ENCODE measurements at places on chromosomes 3 and 15. TPM values are rescaled to one million over a fixed set of nuclear protein-coding genes. Genes with fewer than 3 reads are reported as not detected.
A peak's percentile ranks its signal among the peaks of the same experiment; 100 is the strongest.

SI gene
- not detected for total RNA-seq

EIF2B5 gene
- total RNA-seq = 43.1 TPM

CPN2 gene
- not detected for total RNA-seq

FRMD4B gene
- 6.0 TPM for total RNA-seq

CFAP44 gene
- total RNA-seq = not detected

MOBP gene
- total RNA-seq = not detected

CDHR4 gene
- not detected for total RNA-seq

FSIP1 gene
- total RNA-seq = not detected

CD96 gene
- not detected for total RNA-seq

DNA sequence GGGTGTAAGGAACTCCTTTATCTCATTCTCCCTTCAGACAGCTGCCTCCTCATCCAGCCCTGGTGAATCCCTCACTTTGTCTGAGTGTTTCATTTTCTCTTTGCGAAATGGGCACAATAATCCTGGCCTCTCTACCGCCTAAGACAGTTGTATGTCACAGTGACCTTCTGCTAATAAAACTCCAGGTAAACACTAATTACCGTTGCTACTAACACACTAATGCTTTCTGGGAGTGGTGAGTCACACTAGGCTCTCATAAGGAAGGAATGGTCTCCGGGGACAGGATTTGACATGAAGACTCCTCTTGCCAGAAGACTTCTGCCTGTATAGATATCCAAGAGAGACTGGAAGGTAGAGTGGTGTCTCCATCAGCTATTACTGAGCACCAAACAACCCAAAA is 71.7 kb upstream of the SNRK start:
- peak; percentile 40 for DNase-seq

GRCh38 chr3:120749843-120750242 is 7.3 kb downstream of the GTF2E1 start:
- no peak for DNase-seq

DNA sequence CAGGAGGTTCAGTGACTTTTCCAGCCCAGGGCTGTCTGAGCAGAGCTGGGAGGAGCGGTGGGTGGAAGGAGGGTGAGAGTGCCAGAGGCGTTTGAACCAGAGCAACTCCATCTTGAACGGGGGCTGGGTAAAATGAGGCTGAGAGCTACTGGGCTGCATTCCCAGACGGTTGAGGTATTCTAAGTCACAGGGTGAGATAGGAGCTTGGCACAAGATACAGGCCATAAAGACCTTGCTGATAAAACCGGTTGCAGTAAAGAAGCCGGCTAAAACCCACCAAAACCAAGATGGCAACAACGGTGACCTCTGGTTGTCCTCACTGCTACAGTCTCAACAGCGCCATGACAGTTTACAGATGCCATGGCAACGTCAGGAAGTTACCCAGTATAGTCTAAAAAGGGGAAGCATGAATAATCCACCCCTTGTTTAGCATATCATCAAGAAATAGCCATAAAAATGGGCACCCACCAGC is 60.2 kb downstream of the ABTB1 start:
- no peak for DNase-seq

GRCh38 chr15:27222479-27222878 is 251.5 kb downstream of the GABRG3 start:
- DNase-seq = peak; percentile 58

DNA sequence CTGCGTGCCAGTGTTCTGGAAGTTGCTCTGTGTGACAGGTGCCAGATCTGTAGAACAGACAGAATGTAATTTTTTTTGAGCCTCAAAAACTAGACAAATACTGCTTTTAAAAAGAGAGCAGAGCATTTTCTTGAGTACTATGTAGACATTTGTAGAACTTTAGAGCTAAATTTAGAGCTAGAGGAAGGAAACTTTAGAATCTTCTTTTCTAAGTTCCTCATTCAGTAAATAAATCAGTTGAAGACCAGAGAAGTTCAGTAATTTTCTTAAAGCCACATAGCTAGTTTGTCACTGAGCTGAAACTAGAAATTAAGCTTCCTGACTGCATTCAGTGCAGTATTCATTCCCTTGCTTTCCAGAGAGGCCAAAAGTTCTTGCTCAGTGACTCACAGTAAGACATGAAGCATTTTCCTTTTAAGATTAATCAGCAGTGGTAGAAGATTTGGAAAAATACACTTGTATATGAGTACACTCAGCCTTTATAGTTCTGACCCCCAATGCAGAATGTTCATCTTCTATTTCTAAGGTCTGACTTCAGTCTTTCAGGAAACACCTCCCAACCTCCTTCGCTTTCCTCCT is 83.6 kb upstream of the TSEN2 start:
- DNase-seq = no peak

- no peak for DNase-seq
Measured at GRCh38 chr3:197050511-197050910, 20.9 kb upstream of the MELTF start.

DNA sequence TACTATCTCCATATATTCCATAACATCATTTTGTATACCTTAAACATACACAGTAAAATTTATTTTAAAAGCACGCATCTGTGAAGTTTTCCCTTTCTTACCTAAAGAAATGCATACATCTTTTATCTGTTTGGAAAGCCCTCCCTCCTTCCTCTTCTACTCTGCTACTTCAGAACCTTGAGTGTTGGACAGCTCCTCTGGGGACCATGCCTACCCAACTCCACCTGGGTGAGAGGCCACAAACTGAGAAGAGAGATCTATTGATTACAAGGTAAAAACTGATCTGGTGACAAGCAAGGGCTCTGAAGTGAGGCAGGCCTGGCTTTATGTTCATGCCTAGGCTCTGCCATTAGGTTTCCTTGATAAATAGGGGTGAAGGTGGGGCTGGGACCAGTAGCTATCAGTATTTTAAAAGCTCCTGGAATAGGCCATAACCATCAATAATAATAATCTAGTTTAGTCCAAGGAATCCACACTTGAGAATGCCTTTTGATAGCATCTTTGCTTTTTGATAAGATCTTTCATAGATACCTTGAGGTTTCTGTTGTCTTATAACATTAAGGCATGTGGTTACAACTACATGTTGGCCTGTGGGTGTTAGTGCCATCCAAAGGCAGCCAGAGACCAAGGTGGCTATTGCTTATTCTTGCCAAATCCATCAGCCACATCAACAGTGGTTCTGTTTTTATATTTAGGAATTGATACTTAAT is 148.8 kb downstream of the KCNMB2 start:
- DNase-seq = no peak

DNA sequence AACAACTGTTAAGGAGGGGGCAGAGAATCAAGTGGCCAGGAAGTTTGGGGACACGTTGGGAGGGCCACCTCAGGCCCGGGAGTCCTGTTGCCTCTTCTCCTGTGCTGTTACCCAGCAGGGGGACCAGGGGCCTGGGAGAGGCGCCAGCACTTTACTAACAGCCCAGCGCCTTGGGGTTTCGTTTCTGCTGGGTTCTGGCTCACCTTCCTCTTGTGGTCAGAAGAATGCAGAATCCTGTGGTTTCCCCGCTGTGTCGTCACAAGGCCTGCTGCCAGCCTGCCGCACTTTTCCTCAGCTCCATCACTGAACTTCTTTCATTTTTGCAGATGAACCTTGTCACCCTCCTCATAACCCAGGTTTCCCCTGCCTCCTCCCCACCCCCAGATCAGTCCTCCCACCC is 67.7 kb downstream of the SLC30A4 start:
- DNase-seq = peak; percentile 84

- DNase-seq = no peak
Measured at GRCh38 chr3:129268396-129268795, 10.3 kb upstream of the HMCES start.

DNA sequence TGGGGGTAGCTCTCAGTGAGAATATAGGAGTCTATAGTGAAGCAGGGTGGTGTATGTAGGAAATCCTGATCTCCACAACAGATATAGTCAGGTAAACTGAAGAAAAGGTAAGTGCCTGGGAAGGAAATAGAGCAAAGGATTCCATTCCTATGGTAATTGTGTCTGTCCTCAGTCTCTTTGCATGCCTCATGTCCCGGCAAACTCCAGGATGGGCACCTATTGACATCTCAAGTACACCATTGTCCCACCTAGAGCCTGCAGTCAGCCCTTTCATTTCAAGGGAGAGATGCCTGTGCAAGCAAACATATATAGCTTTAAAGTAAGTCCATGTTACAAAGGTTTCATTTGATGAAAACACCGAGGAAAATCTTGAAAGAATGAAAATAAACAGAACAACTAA is 257.7 kb upstream of the AZI2 start:
- no peak for DNase-seq

Measured in Caki2 (cell line).